ENCODE measurements at places on chromosomes 13 and 19.

DNA sequence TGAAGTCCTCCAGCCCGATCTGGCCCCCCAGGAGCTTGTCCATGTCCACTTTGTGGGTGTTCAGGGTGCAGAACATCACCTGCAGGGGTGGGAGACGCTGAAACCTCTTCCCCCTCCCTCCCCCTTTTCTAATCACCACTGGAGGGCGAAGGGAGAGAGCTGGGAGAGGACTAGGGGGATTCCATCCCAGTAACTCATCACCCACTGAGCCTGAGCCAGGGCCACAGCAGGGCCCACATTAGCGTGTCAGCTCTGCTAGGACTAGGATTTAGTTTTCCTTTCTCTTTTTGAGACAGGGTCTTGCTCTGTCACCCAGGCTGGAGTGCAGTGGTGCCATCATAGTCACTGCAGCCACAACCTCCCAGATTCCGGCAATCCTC is 5.5 kb upstream of the PTGER1 start:
- DNase-seq: no peak

DNA sequence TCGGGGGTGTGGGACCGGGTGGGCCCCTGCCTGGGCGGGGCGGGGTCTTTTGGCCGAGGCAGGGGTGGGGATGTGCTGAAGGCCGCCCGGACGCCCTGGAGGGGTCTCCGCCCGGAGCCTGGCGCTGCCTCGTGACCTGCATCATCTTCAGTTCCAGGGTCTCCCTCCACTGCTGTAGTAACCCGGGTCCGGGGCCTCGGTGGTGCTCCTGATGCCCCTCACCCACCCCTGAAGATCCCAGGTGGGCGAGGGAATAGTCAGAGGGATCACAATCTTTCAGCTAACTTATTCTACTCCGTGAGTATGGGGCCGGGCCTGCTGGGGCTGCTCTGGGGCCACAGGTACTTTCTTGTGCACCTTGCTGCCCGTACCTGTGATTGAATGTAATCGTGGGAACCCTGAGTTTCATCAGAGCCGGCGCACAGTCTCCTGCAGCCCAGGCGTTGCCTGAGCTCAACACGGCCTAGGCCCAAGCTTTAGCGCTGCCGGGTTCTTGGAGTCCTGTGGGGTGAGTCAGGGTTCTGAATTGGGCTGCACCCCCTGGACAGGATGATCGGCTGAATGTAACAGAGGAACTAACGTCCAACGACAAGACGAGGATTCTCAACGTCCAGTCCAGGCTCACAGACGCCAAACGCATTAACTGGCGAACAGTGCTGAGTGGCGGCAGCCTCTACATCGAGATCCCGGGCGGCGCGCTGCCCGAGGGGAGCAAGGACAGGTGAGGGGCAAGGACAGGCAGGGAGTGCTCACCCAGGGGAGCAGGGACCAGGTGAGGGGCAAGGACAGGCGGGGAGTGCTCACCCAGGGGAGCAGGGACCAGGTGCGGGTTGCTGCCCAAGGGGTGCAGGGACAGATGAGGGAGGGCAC is 10.5 kb downstream of the PEAK3 start:
- DNase-seq: no peak

DNA sequence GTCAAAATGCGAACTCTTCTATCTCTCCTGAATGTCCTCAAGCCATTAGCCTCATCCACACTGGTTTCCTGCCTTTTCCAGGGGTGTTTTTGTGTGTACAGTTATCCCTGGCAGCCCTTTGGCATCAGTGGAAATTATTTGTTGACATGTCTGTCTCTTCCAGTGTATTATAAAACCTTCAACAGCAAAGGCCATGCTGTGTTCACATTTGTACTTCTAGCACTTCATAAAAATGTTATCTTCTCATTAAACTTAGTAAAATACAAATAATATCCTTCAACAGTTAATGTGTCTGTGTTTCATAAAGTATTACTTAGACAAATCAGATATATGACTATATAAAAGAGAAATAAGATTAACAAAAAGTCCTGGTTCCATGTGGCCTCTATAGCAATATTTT is 359.5 kb upstream of the ARGLU1 start:
- DNase-seq: no peak

DNA sequence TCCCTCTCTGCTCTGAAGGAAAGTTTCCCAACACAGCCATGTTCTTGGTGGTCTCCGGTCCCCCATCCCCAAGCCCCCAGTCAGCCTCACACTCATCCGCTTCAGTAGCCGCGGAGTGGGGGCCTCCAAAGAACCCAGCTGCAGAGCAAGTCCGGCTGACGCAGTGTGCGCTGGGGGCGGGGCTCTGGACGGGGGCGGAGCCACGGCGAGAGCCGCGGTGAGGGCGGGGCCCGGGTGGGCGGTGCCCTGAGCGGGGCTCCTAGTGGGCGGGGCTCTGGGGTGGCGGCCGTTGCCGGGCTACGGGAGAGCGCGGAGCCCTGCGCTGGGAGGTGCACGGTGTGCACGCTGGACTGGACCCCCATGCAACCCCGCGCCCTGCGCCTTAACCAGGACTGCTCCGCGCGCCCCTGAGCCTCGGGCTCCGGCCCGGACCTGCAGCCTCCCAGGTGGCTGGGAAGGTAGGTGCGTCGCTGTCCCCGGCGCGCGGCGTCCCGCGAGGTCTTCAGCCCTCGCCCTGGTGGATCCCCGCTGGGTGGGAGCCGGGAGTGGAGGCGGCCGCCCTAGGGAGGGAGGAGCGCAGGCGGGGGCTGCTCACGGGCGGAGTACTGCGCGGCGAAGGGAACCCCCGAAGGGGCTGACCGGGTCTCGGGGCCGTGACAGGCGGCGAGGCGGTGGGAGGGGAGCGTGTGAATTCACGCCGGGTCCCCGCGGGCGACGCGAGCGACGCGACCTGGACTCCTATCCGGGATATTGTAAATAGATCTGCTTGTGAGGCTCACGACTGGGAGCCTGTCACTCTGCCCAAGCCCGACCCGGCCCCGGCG is 9.1 kb downstream of the TNFRSF19 start:
- DNase-seq: peak; percentile 78

- no peak for DNase-seq
Measured at GRCh38 chr19:10428996-10429381, 8.7 kb downstream of the PDE4A start.

- DNase-seq: no peak
Measured at GRCh38 chr19:31548941-31549340, 199.7 kb upstream of the TSHZ3 start.

GRCh38 chr19:48926909-48927308 is 6.6 kb upstream of the DHDH start:
- DNase-seq: no peak

DNA sequence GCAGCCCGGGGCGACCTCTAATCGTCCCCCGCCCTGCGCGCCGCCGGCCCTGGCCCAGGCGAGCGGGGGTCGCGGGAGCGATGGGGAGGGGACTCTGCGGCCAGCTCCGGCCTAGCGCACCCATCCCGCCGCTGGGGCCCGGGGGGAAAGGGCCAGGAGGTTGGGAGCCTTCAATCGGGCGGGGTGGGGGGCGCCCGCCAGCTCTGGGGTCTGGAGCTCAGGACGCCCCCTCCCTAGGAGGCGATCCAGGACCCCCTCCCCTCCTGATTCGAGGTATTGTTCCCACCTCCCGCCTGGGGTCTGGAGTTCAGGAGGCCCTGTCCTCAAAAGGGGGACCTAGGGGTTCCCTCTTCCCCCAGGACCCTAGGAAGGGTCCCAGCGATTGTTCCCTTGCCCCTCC is 430 bp downstream of the ZNF358 start:
- DNase-seq: no peak

GRCh38 chr13:113744197-113745000 is 14.6 kb upstream of the TMEM255B start:
- DNase-seq: no peak

DNA sequence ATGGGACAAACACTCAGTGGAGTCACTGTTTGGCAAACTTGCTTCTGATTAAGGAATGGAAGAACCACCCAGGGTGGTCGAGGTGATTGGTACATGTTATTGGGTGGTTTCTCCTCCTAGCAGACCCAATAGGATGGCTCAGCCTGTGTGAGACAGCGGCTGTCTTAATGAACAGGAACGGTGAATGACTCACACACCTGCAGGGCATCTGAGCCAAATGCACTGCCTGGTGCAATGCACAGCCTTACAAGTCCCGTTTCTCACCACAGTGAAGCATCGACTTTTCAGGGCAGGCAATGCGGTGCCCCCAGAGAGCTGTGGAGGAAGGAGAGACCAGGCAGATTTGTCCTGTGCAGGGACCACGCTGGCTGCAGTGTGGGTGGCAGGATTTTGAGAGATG is 238.5 kb downstream of the FGF9 start:
- no peak for DNase-seq

DNA sequence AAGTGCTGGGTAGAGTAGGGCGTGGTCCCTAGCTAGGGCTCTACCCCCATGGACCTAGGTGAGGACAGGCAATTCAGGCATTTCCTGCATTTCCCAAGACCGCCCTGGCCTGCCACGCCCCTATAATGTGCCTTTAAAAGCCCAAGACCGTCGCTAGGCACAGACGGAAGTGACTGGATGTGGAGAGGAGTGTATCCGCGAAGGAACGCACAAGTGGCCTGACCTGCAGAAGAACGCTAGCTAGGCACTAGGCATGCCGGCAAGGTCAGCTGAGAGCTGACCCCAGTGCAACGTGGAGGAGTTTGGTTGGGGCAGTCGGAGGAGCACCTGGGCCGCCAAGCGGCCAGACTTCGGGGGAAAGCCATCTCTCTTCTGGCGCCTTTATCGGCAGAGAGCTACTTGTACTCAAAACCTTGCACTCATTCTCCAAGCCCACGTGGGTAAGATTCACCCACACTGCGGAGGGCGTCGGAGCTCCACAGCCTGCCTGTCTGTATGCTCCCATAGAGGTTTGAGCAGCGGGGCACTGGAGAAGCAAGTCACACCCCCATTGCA is 370.0 kb downstream of the FGF9 start:
- DNase-seq: no peak

- no peak for DNase-seq
Measured at GRCh38 chr19:8115805-8116396, 33.5 kb downstream of the FBN3 start.

- no peak for DNase-seq
Measured at GRCh38 chr19:35882114-35882832, 13.9 kb downstream of the APLP1 start.

GRCh38 chr13:93259527-93260080 is 33.0 kb downstream of the GPC6 start:
- DNase-seq: no peak

- no peak for DNase-seq
Measured at GRCh38 chr13:108494991-108495645, 134.3 kb upstream of the MYO16 start.

GRCh38 chr13:46207828-46208227 is 3.9 kb upstream of the LRRC63 start:
- no peak for DNase-seq

- no peak for DNase-seq
Measured at GRCh38 chr13:47066226-47066625, 169.4 kb upstream of the HTR2A start.

DNA sequence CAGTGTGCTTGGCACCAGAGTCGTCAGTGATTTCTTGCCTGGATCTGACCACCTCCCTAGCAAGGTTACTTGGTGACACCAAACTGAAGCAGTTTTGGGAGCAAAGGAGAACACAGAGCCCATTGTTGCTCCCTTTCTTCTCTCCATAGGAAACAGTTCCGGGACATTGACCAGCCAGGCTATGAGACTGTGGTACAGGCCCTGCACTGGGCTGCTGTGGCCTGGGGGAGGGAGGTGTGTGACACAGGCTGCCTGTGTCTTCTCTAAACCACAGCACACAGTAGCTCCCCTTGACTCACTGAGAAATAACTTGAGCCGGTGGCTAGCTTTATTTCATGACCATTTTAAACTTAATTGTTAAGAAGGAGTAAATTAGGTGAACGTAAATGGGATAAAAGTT is 214.8 kb upstream of the UBL3 start:
- no peak for DNase-seq

DNA sequence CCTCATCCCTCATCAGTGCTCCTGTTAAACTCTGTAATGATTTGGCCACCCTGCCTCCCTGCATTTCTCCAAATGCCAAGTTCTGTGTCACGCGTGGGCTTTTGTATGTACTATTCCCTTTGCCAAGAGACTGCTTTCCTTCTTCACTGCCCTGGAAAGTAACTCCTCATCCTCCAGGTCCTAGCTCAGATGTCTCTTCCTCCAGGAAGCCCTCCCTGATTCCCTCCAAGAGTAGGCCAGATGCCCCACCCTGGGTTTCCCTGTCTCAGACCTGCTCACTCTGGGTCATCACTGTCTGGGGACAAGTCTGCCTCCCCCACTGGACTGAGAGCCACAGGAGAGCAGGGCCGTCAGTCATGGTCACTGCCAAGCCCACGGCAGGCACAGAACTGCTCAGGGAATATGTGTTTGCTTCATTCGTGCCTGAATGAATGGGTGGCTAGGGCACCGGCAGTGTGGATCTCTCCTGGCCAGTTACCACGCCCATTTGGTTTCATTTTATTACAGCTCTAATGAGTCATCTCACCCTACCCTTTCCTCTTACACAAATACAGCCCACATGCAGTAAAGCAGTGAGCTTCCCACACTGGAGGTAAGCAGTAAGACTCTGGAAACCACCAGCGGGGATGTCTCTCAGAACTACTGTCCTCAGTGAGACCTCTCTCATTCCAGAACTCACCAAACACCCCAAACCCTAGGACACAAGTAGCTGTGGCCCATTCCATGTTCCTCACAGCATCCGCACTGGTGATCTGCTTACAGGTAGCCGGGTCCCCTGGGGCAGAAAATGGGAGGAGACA is 12.1 kb upstream of the GPR4 start:
- DNase-seq: no peak

GRCh38 chr13:33438918-33439317 is 153.4 kb upstream of the STARD13 start:
- DNase-seq: no peak

DNA sequence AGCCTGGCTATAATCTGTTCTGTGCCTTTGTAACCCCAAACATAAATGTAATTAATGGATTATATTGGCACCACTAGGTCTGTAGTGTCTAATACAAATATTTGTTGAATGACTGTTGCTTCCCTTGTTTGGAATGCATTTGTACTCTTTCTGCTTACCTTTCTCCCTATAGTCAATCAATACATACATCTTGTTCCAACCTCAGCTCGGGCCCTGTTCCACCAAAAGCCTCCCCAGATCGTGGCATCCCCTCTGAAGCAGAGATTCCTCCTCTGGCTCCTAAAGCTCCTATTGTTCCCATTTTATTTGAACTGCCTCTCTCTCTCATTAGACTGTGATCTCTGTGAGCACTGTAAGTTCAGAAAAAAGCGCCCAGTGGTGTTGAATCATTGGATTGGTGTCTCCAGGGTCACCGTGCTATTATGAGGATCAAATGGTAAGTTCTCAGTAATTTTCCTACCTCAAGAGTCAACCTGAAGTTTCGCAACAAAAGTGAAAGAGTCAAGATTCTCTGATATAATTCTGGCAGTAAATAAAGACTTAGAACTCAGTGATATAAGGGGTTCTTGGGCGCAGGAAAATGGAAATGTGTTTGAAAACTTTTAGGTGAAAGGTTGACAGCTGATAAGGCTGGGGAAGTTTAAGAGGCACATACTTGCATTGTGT is 151.5 kb downstream of the KLF5 start:
- DNase-seq: no peak

DNA sequence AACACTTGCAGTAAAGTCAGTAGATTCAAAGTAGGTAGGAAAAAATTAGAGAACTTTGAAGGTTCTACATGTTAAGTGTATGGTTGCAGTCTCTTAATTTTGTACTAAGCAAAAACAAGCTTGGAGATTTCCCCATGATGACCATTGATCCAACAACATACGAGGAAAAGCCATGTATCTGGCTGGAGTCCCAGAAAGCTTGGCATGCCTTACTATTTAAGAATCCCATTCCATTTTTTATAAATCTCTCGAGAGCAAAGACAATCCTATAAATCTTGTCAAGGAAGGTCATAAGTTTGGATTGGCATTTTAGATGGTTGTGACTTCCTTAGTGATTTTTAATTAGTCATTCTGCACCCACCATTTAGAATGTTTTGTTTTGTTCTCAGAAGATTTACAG is 495.9 kb downstream of the GPC5 start:
- DNase-seq: no peak
